Thymus (tissue), 14 donors: ENCODE measurements at places on chromosomes 7 and 10.

DNA sequence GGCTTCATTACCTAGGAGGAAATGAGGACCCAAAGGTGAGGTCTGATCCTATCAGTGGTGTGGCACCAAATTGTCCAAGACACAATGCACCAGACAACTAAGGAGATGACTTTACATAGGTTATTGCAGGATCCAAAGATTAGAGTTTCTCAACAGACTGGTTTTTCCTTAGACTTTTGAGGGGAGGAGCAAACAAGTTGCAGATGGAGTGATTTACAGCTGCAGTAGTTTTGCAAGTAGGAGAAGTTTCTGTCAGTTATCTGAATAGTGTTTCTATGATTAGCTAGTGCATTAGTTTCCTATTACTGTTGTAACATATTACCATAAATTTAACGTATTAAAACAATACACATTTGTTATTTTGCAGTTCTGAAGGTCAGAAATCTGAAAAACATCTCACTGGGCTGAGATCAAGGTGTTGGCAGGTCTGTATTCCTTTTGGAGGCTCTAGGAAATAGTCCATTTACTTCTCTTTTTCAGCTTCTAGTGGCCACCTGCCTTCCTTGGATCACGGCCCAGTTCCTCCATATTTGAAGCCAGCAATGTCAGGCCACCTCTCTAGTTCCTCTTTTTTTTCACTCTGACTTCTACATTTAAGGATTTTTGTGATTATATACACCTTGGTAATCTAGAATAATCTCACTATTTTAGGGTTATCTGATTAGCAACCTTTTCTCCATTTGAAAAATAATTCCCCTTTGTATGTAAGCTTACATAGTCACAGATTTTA lies 994.9 kb downstream of the REEP3 start:
- DNase-seq, result no peak

DNA sequence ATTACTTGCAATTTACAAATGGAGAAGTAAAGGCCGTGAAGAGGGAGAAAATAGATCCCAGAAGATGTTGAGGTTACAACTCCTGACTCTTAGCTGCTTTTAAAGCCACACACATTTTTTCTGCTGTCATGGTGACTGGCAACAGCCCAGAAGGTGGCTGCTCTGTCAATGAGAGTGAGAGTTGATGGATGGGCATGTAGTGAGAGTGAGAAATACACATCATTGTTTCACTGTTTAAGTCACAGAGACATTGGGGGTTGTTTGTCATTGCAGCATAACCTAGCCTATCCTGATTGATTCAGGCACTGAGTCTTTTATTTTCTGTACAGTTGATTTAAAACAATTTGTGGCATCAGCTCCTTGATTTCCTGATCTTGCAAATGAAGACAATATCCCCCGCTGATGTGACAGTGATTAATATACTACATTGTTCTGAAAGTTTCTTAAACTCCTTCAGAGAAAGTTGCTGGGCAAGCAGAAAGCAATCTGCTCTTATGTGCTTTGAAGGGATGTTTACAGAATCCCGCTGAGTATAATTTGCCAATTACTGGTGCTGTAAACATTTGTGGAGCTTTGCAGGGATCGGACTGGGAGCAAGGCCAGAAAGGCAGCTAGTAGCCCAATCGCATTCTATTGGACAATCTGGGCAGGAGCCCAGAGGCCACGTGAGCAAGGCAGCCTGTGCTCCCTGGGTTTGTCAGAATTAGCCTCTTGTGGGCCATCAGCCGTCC lies 229.6 kb downstream of the PRPF18 start:
- DNase-seq, result no peak

GRCh38 chr7:2065528-2065927 lies 167.2 kb downstream of the MAD1L1 start:
- DNase-seq, result no peak

- no peak for DNase-seq
Observed at GRCh38 chr7:111011520-111011919, 79.4 kb upstream of the LRRN3 start.

DNA sequence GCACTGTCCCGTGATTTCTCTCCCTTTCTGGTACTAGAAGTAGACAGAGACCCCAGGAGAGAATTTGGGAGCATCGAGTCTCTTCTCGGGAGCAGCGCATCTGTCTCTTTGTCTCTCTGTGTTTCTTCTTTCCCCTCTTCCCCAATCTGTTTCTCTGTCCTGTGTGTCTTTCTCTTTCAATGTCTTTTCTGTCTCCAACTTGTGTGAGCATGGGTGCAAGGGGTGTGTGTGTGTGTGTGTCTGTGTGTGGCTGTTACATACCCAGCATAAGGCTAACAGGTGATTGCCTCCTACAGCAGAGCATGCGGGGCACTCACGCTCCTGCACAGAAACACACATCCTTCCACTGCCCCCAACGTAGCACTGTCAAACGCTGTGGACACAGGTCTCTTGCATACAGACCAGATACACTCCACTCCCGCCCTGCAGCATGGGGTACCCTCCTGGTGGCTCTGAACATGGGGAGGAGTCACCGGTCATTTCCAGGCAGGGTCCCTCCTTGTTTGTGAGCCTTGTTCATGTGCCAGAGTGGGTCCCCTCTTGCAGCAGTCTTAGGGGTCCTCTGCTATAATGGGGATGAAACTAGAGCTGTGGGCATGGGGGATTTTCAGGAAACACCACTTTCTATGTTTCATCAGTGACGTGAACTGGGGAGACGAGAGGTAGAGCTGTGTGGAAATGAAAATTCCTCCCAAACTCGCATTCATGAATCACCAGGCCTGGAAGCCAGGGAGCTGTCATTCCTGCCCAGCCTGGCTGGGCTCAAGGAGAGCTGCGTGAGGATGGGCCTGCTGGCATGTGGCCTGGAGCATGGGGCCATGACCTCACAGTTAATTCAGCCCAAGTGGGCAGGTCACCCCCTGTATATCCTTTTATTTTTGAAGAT lies 980 bp downstream of the ADAMTS14 start:
- DNase-seq, result no peak

DNA sequence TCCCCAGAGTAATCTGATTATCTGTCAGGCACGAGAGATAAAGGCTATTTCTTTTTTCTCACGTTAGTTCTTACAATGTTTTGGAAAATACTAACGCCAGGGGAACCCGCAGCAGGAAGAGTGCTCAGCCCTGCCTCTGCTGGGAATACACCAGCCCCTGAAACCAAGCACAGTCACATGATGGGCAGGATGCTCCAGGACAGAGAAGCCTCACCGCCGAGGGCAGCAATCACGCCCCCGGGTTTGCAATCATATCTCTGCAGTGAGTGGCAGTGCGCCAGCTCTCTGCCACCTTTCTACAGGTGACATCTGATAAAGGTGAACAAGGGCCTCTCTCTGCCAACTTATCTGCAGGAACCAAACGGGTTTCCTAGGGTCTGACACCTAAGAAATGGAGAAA lies 39.8 kb downstream of the BRI3 start:
- DNase-seq, result no peak

- DNase-seq, result no peak
Observed at GRCh38 chr7:19203686-19204085, 58.5 kb upstream of the FERD3L start.

GRCh38 chr10:93440591-93441091 lies 41.5 kb downstream of the MYOF start:
- no peak for DNase-seq

GRCh38 chr10:1272777-1273161 lies 216.6 kb downstream of the WDR37 start:
- DNase-seq, result no peak

DNA sequence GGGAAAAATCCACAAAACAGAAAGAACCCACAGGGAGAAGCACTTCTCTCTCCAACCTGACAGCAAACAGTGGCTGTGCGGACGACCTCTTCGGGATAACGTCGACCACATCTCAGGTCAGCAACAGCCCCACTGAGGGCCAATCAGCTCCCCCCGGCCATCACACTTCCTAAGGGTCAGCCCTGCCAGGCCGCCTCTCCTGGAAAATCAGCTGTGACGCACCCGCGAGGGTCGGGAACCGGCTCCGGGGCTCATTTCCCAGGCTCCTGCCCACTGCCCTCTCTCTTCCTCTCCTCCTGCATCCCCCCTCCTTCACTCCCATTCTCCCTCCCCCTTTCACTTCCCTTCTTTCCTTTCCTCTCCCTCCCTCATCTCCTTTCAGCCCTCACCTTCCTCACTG lies 118.3 kb downstream of the DIP2C start:
- DNase-seq, result no peak

GRCh38 chr10:15789793-15790525 lies 70.2 kb upstream of the ITGA8 start:
- no peak for DNase-seq

GRCh38 chr7:140726281-140726680 lies 29.8 kb downstream of the NDUFB2 start:
- no peak for DNase-seq

GRCh38 chr7:46707973-46708372 lies 786.9 kb upstream of the IGFBP3 start:
- no peak for DNase-seq

- no peak for DNase-seq
Observed at GRCh38 chr7:151014950-151015349, 9.3 kb downstream of the ATG9B start.

DNA sequence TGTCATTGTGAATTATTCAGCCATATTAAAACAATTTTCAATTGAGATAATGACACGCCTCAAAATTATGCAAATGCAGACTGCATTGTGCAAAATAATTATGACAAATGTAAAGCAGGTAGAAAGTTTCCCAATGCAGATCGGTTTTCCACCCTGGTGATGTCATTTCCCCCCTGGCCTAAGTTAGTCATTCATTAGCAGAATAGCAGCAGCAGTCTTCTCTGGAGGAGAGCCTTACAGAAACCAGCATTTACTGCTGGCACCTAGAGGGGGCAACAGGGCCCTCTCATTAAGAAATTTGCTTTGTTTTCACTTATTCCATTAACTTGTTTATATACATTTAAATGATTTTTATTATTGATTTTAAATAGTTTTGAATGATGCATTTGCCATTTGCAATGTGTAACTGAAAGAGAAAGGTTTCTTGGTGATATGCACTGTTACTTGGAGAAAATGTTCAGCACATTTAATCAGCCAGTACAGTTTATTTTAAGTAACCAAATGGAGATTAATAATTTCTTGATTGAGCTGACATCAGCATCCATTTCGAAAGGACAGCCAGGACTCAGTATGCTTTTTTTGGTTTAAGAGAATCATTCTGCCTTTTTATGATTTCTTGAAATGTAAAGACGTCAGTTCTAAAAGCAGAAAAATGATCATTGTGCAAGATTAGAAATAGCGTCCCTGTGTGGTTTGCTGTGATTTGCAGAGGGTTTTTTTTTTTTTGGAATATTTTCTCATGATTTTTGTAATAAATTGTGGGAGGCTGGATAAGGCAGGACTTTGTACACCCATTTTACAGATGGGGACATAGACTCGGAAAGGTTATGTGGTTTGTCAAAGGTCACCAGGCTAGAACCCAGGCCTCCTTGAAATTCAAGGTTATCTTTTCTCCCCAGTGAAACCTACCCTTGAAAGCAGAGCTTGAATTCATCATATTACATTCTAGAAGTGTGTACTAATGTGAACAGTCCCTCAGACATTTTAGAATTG lies 3.5 kb downstream of the ARID5B start:
- peak; percentile 14 for DNase-seq

DNA sequence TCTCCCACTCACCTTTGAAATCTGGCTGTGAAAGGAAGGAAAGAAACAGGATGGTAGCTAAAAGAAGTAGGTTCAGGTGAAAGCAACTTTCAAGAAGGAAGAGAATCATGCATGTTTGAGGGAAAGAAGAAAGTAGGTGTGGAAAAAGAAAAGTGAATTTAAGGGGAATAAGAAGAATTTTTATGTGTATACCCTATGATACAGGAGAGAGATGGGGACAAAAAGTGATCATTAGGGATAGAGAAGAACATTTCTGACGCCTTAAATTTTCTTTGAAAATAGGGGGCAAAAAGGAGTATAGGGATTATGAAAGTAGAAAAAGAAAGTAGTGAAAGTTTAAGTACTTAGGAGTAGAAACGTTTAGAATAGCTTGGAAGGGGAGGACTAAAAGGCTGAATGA lies 15.2 kb downstream of the KRIT1 start:
- DNase-seq, result no peak

DNA sequence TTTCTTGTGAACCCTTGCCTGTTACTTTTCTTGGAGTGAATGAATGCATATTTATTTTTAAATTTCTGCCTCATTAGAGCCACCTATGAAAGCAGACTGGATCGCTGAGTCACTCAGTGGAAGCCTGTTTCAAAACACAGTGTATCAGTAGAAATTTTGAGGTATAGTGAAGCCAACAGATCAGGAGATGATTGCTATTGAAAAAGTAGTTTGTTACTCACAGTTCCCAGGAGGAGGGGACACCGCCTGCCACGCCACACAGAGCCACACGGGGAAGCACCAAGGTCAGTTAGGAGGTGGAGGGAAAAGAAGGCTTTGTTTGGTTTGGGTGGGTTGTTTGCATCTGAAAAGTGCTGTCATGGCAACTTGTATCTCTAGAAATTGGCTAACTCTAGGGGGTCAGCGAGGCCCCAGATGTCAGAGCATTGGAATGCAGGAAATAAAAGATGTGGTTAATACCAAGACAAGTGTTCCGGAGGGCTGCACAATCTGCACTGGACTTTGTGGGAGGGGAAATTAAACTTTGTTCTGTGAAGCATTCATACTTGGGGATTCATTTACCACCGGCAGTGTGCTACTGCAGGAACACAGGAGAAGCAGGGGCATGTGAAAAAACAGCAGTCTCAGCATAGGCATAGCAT lies 106.4 kb upstream of the SDK1 start:
- no peak for DNase-seq

GRCh38 chr7:6160191-6160623 lies 112.2 kb downstream of the CYTH3 start:
- no peak for DNase-seq

- no peak for DNase-seq
Observed at GRCh38 chr10:37434091-37434490, 308.7 kb downstream of the ANKRD30A start.

DNA sequence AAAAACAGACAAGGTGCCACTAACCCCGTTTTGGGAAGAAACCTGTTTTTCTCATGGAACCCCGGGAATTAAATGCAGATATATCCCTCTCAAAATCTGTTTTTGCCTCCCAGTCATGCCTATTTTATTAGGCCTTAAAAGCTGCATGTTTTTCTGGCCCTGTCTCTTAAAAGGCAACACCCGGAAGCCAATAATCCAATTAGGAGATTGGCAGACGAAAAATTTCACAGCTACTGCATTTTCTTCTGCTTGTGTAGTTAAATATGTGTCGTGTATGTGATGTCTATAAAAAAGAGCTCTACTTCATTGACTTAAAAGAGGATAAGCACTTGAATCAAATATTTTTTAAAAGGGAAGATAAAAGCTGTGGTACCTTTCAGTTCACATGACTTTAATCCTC lies 31.9 kb upstream of the OPTN start:
- no peak for DNase-seq

DNA sequence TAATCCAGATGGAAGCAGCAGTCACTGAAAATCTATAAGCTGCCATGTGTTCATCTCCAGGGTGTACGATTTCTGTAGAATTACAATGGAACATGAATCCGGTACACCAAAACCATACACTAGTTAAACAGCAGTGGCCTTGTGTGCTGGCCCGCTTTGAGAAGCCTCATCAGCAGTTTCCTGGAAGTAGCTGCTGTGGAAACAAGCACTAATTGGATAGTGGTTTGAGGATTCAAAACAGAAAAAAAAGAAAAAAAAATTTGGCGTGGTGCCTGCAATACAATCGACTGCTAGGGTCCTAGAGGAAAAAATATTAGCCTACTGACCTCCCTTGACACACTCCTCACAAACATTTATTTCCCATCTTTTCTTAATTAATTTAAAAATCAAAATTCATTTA lies 545.9 kb downstream of the SORCS1 start:
- no peak for DNase-seq
